ENCODE measurements at places on chromosomes 12 and 14.

DNA sequence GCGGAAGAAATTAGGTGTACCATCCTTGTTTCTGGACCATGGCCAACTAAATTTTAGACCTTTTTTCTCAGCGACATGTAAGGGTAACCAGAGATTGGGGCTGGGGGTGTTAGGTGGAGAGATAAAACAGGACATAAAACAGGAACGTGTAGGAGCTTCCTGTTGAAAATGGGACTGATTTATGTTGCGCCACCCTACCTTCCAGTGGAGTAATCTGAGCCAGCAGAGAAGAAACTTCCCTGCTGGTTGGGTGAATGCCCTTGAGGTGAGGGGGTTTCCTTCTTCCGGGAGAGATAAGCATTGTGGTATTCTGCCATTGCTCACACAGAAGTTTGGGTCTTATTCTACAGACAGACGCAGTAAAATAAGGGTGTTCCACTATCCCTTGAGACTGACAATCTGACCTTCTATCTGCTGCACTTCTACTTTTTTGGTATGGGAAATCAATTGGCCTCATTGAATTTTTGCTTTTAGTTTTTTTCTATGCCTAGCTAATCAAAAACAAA lies 417.6 kb downstream of the PCNX1 start:
- no peak for DNase-seq

DNA sequence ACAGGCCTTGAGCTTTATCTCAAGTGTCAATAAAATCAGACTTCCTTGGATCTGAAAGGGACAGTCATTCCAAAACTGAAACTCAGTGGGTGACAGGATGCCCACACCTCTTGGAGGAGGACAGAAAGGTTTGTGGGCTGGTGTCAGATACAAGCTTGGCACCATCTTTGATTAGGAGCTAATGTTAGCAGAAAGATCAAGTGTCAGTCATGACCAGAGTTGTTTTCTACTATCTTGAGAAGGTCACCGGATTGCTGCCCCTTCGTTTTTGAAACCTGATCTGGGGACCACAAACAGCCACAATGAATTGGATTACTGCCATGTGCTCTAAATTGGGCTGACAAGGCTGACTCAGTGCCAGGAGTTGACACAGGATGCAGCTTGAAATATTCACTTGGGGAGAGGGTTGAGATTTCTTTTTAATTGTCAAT lies 88.3 kb downstream of the OTOGL start:
- DNase-seq, result peak; percentile 56

DNA sequence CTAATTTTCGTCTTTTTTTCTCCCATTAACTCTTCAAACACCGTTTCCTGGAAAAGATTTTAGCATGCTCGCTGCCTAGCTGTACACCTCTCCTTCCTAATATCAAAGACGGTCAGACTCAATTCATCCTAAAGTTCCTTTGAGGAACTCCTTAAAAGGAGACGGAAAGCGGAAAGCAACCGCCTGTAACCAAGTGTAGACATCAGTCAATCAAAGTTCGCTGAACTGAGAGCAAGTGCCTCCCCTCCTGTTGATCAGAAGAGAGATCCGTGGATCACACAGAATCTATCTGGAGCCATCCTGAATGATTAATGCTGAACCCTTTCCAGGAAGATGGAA lies 412 bp upstream of the TEP1 start:
- DNase-seq, result peak; percentile 19

DNA sequence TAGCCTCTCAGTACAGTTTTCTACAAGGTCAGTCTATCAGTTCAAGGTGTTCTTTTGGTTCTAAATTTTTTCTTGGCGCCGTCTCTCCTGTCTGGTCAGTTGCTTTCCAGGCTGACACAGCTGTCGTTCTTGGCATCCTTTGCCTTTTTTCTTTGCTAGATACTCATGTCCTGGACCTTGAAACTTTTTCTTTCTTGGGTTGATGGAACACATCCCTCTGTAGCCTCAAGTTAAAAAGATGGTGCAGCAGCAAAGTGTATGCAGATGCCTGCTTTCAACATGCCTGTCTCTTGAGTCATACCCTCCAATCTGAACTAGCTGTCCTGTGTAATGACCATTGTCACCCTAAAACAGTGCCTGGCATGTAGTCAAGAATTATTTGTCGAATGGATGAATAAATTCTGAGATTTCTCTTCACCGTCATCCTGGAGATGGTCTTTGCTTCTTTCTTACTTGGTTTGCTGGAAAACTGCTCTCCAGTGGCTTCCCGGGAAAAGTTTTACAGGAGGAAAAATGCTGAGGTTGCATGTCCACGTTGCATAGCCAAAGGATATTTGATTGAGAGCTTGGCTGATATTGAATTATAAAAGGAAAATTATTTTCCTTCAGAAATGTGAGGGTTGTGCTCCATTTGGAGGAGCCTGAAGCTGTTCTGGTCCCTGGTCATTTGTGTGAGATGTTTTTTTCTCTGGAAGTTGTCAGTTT lies 4.6 kb downstream of the NYNRIN start:
- DNase-seq, result no peak

DNA sequence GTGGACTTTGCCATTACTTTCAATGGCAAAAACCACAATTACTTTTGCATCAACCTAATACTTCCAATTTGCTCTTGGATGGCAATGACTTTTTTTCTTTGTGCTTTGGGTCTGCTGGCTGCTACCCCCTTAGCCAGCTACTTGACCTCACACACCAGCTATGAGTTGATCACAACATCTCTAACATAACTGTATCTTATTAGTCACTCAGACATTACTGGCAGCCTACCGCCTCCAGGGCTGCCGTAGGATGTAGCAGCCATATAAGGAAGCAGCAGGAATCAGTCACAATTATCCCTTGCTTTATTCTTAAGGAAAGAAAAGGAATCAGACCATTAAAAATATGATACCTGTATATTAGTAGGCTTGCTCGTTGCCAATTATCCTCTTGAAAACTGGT lies 260.5 kb downstream of the ADAMTS20 start:
- peak; percentile 81 for DNase-seq

DNA sequence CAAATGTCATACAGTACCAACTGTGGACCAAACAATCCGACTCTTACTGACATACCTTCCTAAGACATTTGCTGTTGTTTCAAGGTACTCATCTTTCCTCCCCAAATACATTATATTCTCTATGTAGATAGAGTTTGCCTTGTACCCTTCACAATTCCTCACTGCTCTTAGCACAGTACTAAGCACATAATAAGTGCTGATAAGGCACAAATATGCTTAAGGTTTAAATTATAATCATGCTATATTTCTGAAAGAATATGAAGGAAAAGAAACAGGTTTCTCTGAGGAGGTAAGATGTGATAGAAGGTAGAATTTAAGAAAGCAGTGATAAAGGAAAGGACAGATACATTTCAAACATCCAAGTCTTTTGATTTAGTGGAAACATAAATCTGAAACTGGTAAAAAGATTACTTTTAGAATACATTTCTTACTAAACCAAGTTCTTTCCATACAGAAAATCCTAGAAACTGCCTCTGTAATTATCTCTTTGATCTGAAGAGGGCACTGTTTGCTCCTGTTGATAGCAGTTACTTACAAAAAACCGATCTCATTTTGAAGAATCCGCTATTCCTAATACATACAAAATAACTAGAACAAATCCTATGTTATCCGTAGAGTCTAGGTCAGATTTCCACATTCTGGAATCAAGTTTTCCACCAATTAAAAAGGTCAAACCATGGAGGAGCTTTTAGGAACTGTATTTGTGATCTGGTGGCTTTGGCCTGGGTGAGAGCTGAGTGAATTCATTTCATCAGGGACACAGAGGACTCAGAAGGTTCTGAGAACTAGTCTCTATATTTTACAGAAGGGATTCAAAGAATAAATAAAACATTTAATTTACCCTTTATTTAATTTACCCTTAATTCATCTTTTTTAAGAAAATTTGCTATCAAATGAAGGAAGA lies 311.9 kb downstream of the DAD1 start:
- peak; percentile 46 for DNase-seq

DNA sequence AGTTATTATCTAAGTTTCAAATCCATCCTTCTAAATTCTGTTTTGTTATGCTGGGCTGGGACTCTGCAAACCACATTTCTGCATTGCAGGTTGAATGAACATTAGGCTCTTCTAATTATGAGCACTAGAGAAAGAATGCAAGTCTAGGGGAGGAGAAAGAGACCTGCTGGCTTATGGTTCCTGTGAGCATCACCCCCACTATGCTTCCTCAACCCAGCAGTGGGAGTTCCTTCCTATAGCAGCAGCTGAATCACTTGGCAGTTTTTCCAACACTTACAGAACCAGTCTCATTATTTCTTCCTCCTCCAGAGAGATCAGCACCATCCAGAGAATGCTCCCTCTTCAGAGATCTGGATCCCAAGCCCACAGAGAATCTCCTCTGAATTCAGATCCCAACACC lies 297.7 kb upstream of the CLEC14A start:
- DNase-seq, result peak; percentile 82

GRCh38 chr12:109880938-109881337 lies 597 bp upstream of the GLTP start:
- DNase-seq, result no peak

DNA sequence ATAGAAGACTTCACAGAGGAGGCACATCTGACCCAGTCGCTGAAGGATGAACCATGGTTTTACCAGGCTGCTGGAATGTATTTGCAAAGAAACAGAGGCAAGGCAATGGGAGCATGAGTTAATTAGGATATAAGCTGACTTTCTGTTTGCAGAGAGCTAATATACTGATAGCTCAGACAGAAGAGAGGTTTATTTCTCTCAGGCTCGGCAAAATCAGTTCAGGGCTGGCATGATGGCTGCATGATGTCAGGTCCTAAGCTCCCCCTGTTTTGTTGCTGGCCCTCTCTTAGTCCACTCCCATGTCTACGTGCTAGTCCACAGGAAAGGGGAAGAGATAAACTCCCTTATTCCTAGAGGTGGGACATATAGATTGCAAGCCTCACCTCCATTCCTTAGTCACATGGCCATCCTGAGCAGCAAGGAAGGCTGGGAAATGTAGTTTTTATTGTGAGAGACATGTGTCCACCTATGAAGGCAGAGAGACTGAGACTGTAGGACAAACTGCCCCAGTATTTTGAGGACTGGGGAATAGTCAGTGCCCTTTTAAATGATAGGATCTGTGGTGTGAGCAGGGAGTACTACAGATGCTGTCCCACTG lies 224.5 kb downstream of the VRK1 start:
- DNase-seq, result no peak

GRCh38 chr12:120847392-120847791 lies 56.8 kb downstream of the SPPL3 start:
- DNase-seq, result no peak

- DNase-seq, result peak; percentile 17
Measured at GRCh38 chr14:39430762-39431415, 1.3 kb downstream of the FBXO33 start.

GRCh38 chr12:12542964-12543363 lies 19.7 kb downstream of the DUSP16 start:
- DNase-seq, result no peak

- no peak for DNase-seq
Measured at GRCh38 chr14:82915381-82915780, 1381.7 kb upstream of the SEL1L start.

- no peak for DNase-seq
Measured at GRCh38 chr12:49646871-49647654, 23.7 kb downstream of the PRPF40B start.

- no peak for DNase-seq
Measured at GRCh38 chr12:115799610-115800009, 477.9 kb downstream of the MED13L start.

GRCh38 chr12:132488127-132489077 lies 1.5 kb upstream of the FBRSL1 start:
- no peak for DNase-seq

- DNase-seq, result no peak
Measured at GRCh38 chr12:88947486-88948043, 367.3 kb upstream of the KITLG start.

GRCh38 chr12:12217018-12217359 lies 49.9 kb downstream of the LRP6 start:
- no peak for DNase-seq

GRCh38 chr14:36241183-36241582 lies 64.7 kb upstream of the PTCSC3 start:
- DNase-seq, result no peak

GRCh38 chr12:48938805-48939204 lies 13.5 kb upstream of the FKBP11 start:
- no peak for DNase-seq

- peak; percentile 89 for DNase-seq
Measured at GRCh38 chr14:88983755-88984154, 159.3 kb downstream of the TTC8 start.

- DNase-seq, result no peak
Measured at GRCh38 chr14:23580948-23581281, 2.3 kb upstream of the JPH4 start.

DNA sequence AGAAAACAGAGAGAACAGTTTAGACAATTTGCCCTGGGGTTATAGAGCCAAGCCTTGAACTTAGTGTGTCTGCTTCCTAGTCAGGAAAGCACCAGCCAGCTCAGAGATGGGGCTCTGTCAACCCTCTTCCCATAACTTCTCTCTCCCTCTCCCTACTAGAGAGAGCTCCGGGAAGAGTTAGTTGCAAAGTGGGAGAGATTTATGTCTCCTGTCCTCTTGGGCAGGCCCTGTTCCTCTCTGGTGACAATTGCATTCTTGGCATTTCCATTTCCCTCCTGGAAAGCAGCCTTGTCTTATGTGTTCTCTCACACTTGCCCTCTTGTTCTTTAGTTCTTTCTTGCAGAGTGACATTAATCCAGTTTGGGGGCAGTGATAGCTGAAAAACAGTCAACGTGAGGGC lies 42.1 kb upstream of the TUNAR start:
- no peak for DNase-seq
